Cardiac fibroblast (primary cell): ENCODE measurements at places on chromosomes 3 and 15.
A peak's percentile ranks its signal among the peaks of the same experiment; 100 is the strongest.

DNA sequence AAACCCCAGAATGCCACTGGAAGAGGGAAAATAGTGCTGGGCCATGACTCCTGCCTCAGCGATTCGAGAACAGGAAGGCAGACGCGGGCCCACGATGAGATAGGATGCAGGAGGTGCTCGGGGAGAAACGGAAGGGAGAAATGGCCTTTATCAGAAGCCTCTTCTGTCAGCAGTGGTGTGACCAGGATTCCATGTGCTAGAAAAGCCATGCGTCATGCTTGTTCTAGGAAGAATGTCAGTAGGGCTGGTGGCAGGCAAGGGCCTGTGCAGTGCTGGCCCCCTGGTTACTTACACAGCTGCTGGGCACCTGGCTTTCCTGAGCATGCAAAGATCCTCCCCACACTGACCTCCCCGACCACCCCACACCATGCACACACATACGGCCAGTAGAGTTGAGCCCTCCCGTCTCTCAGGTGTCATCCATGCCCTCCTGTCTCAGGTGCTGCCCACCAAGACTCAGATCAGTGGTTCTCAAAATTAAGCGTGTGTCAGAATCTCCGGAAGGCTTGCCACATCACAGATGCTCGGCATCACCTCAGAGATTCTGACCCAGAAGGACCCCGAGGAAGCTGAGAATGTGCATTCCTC is 106.7 kb downstream of the ADAMTS17 start:
- no peak for DNase-seq

DNA sequence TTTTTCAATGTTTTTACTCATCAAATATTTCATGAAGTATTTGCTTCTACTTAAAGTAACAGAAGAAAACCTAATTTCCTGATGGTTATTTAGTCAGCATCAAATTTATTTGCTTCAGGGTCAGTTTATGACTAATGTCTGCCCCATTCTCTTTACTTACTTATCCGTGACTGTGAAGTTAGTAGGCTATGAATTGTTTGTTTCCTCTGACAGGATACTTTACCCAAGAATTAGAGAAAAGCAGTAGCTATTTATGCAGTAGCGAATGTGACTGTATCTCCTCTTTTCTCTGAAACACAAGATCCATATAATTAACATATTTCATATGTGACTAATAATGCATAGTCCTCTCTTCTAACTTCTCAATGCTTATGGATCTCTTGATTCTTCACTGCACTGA is 329.9 kb upstream of the ROBO1 start:
- no peak for DNase-seq

DNA sequence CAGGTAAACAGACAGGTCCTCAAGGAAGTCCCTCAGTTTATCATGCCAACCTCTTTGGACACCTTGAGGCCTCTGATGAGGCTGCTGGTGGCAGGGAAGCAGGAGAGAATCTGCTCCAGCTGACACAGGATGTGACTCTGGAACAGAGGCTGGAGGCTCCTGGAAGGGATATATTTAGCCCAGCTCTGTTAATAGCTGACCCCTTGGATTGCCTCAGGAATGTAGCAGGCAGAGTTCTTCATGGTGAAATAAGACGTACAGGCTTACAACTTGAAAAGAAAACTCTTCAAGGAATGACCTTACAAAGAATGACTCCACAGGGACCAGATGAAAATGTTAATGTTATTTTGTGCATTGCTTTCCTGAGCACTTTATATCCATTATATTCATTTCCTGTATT is 90.5 kb downstream of the AQP9 start:
- DNase-seq: peak; percentile 81

DNA sequence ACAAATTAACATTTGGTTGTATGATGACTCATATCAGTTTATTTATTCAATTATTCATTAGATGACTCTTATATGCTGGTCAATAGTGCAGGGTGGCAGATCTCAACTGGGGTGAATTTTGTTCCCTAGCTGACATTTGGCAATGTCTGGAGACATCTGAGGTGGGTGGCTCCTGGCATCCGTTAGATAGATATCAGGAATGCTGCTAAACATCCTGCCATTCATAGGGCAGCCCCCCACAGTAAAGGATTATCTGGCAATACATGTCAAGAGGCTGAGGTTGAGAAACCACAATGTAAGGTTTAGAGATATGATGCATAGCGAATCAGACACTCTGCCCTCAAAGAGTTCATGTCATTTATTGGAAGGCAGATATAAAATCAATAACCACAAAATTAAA is 719.9 kb downstream of the CADM2 start:
- DNase-seq: no peak

GRCh38 chr15:28901587-28901980 is 15.8 kb downstream of the APBA2 start:
- no peak for DNase-seq

DNA sequence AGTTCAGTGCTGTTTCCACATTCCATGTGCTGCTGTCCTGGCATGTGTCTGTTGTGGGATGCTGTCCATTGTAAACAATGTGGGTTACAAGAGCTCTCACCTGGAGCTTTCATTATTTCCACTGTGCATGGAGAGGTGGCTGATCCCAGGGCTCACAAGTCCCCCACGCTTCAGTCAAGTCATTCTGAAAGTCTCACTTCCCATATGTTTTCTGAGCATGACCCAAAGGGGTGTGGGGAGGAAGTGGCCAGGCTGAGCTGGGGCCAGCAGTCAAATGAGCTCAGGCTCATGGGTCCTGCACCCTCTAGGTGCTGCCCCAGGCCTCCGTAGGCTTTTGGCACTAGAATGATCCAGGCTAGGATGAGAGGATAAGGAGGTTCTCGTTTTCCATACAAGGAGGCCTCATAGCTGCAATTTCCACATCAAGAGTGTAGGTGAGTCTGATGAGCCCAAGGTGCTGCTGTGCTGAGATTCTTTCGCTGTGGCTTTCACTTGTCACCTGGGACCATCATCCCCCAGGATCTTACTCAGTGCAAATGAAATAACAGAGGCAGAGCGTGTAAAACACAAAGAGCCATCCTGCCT is 22.0 kb downstream of the STARD5 start:
- DNase-seq: no peak

GRCh38 chr3:11699083-11699427 is 55.3 kb upstream of the VGLL4 start:
- DNase-seq: peak; percentile 79

DNA sequence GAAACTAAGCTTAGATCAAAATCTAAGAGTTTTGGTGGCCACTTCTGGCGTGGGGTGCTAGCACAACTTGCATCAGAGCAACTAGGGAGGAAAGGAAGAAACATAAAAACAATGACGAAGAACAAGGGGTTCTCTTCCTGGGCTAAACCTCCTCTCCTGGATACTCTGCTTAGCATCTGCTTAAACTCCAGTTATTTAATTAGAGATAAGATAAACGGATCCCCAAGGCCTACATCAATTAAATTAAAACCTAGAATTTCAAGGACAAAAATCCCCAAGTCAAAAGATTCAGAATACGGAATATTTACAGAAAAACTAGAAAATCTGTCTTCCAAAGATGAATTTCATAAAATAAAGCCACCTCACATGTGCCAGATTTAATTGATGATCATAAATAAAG is 281.9 kb downstream of the SHOX2 start:
- DNase-seq: no peak

DNA sequence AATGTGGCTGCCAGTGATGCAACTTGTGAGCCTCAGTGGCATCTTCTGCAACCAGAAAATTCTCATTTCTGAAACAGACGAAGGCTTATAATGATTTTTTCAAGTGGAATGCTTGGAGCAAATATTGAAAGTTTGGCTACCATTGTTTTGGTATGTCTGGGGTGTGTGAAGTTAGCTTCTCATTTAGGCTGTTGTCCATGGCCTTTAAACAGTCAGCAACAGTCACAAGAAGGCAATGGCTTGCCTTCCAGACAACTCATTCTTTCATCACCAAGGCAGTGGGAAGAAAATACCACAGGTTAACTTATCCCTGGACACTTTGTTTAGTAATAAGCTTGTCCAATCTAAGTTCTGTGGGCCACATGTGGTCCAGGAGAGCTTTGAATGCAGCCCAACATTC is 4.7 kb upstream of the BNC1 start:
- DNase-seq: peak; percentile 52

DNA sequence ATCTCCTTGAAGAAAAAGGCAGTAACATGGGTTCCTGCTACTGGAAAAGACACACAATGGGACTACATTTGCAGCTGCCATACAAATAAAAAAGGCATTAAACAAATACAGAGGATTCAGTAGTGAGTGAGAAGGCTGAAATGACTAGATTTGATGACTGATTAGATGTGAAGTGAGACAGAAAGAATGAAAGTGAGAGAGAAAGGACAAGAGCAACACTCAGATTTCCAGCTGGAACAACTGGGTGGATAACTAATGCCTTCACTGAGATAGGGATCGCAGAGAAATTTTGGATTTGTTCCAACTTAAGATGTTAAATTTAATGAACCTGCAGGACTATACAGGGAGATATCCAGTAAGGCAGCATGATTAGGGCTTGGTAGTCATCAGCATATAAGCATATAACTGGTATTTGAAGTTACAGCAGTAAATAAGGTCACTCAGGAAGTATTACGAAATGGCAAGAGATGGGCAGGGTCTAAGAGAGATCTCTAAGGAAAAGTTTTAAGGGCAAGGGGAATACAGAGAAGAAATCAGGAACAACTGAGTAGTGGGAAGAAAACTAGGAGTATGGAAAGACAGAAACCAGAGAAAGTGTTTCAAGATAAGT is 8.2 kb downstream of the OSBPL11 start:
- peak; percentile 33 for DNase-seq

GRCh38 chr3:23981136-23981535 is 36.0 kb downstream of the NR1D2 start:
- DNase-seq: no peak

DNA sequence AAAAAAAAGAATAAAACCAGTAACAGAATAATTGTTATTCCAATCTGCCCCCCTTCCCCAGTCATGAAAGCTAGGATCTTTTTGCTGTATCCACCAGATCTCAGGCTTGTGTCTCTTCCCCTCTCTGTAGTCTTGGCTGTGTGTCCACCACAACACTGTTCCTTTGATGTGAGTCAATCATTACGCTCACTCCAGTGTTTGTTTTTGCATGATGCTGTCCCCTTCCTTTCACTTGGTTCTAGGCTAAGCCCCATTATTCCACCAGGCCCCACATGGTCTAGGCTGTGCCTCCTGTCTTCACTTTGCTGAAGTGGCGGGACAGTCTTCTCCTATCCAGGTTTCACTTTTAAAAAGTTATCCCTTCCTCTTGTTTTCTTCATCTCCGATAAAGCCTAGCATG is 13.6 kb downstream of the ACKR2 start:
- DNase-seq: no peak

- no peak for DNase-seq
Observed at GRCh38 chr3:116316771-116317170, 128.5 kb downstream of the LSAMP start.

DNA sequence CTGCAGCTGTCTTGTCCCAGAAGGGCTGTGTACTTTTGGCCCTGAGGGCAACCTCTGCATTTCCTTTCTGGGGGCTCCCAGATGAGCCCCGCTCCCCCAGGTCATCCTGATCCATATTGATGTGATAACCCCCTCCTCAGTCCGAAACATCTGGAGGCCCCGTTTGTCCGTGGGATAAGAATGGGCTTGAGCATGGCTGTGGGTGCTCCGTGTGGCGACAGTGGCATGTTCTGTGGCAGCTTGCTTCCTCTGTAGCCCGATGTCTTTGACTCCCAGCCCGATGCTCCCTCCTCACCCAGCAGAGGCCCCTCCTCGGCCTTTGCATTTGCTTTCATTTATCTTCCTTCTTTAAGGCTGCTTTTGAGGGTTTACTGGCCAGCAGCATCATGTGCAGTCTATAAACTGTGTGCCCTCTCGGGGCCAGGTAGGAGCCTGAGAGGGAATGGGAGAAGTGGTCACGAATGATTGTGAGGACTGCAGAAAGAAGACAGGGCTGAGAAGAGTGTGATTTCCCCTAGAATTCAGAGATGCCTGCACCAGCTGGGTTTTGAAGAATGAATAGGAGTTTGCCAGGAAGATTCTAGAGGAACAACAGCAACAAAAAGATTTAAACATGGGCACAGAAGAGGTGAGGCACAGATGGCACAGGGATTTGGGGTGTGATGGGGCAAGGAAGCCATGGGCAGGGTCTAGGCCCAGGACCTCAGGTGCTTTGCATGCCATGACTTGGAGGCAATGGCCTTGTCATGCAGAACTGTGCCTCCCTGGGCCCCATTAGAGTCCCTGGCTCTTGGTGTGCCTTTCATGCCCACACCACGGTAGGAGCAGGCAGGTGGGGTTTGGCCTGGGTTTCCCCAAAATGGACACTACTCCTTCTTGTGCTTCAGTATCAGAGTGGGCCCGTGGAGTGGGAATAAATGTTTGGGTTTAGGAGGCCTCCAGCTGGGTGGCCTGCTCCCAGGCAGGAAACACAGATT is 34.2 kb downstream of the APBA2 start:
- no peak for DNase-seq

DNA sequence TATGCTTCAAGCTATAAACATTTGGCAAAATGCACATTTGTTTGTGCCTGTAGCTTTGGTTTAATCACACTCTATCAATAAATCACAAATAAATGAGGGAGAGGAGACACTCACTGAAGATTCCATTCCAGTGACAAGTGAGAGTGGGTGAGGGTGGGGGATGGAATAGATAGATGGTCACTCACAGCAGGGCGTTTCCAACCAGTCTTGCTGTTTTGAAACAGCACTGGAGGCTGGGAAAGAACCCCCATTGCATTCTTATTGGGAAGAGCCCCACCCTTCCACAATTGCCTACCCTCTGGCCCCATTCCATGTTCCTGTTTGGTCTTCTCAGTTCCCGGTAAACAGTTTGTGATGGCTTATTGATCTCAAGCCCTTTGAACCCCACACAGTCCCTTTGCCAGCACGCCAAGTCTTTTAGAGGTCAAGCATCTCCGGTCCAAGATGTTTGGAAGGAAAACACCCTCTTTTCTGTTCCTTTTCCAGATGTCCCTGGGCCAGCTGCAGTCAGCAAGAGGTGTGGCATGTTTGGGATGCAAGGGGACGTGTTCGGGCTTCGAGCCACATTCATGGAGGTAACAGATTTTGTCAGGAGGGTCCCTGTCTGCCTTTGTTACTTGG is 30.7 kb downstream of the LMCD1 start:
- peak; percentile 70 for DNase-seq

GRCh38 chr15:60869851-60870250 is 359.3 kb downstream of the RORA start:
- DNase-seq: peak; percentile 69

DNA sequence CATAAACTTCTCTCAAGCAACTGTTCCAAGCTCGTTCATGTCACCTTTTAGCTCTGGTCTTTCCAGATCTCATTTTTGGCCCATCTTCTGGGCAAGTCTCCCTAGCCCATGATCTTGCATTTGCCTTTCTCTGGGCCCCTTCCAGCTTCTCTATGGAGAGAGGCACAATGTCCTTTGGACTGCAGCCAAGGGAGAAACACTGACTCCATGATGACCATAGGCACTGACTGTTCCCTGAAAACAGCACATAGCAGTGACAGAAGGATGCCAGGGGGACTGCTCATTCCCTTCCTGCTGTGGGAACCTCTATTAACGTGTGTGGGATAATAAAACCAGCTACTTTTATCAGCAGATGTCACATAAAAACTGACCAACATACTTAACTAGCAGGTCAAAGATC is 60.3 kb downstream of the STRIT1 start:
- peak; percentile 85 for DNase-seq
